Mesothelial cell of epicardium (in vitro differentiated cells): ENCODE measurements at places on chromosomes 16 and 17.
A peak's percentile ranks its signal among the peaks of the same experiment; 100 is the strongest.

DNA sequence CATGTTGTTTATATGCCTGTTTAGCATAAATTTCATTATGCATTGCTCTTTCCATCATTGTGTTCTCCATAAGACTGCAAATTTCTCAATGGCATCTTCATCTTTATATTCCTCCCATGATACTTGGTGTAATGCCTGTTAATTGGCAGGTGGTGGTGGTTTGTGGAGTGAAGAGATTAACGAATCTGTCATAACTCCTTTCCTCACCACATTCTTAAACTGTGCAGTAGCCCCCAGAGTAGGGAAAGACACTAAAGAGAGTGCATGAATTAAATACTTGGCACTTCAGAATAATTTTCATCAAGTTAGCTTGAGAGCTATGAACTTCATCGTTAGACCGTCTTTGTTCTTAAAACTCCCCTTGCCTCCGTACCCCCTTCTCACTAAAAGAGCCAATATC, 329.7 kb downstream of the HS3ST3B1 start:
- DNase-seq = no peak

GRCh38 chr16:67951485-67951884, 7.6 kb upstream of the LCAT start:
- DNase-seq = no peak

GRCh38 chr17:11205659-11206058, 35.4 kb upstream of the SHISA6 start:
- DNase-seq = no peak

GRCh38 chr16:11097094-11097786, 152.9 kb downstream of the CLEC16A start:
- no peak for DNase-seq

DNA sequence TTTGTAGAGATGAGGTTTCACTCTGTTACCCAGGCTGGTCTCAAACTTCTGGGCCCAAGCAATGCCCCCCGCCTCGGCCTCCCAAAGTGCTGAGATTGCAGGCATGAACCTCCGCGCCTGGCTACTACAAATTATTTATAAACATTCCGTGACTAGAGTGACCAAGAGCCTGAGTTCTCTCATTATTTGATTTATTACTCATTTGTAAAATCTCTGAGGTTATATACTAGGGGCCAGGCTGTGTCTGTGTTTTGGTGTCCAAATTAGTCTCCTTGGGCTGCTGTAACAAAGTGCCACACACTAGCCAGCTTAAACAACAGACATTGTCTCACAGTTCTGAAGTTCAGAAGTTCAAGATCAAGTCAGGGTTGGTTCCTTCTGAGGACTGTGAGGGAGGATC, 70.8 kb upstream of the ELAC2 start:
- DNase-seq = no peak

DNA sequence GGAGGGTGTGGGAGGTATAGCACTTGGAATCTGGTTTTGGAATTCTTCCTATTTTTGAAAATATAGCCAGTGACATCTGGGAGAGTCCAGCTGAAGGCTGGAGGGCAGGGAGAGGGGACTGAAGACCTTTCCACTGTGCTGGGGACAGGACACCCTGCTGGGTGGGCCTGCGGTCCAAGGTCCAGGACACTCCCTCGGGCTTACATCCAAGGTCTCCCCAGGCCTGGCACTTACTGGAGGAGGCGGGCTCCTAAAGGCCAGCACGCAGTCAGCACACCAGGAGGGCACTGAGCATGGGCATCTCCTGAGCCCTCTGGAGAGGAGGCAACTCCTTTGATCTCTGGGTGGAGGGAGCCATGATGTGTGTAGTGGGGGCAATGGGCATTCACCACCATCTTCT, 35.5 kb upstream of the ETV4 start:
- no peak for DNase-seq

DNA sequence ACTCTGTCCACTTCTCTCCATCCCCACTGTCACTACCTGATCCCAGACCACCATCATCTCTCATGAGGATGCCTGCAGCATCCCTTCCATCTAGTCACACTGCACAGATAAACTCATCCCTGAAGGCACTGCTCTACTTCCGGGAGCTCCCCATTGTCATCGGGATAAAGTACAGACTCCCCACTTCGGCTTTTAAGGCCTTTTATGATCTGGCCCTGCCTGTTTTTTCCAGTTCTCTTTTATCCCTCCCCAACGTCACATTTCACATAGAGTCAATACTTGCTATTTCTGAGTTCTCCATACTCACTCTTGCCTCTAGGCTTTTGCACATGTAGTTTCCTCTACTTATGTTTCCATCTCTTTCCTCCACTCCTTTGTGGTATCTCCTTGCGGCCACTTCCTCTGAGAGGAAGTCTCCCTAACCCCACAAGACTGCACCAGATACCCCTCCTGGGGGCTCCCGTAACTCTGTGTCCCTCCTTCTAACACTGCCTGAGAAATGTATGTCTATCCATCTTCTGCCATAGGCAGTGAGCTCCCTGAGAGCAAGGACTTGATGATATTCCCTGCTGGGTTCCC, 66.9 kb downstream of the COPRS start:
- no peak for DNase-seq

DNA sequence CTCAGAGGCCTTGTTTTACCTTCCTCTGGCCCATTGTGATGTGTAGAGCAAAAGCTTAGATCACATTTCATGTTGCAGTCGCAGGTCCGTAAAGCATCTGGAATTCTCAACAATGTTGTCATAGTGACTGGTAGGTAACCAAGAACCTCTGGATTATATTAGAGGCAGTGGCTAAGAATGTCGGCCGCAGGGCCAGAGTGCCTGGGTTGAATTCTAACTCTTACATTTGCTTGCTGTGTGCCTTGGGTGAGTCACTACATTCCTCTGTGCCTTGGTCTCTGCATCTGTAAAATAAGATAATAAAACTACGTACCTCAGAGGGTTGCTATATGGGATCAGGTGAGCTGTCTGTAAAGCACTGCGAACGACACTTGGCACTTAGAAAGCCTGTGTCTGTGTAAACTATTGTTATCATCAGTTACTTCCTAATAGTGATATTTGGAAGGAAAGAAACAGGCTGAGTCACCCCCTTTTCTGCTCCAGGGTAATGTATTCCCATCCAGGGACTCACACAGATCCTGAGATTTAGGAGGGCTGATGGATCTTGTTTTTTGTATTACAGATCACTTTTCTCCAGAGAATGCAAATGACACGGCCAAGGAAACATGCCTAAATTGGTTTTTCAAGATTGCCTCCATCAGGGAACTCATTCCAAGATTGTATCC, 52.2 kb downstream of the VPS35L start:
- DNase-seq = no peak

DNA sequence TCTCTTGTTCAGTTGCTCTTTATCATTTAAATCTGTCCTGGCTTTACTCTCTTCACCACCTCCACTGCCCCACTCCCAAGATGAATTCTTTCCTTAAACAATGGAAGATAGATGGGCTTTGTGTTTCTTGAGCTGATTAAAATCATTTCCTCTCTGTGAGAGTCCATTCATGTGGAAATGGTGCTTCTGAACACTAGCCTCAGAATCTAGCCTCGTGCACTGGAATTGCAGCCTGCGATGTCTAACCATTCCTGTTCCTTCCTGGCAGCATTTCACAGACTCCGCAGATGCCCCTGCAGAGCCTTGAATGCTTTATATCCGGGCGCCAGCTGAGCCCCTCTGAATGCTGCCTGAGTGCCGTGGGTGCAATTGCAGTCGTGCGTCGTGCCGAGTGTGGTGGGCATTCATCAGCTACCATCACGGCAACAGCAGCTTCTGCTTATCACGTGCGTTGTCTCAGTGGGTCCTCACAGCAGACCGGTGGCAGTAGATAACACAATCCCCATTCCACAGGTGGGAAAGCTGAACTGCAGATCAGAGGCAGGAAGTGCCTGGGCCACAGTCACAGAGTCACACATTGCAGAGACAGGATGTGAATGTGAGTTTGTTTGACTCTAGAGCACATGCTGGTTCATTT, 172.8 kb upstream of the WSCD1 start:
- no peak for DNase-seq

GRCh38 chr16:54647725-54648221, 282.9 kb upstream of the IRX5 start:
- no peak for DNase-seq

- no peak for DNase-seq
Observed at GRCh38 chr17:78879635-78880186, 23.3 kb downstream of the CEP295NL start.

DNA sequence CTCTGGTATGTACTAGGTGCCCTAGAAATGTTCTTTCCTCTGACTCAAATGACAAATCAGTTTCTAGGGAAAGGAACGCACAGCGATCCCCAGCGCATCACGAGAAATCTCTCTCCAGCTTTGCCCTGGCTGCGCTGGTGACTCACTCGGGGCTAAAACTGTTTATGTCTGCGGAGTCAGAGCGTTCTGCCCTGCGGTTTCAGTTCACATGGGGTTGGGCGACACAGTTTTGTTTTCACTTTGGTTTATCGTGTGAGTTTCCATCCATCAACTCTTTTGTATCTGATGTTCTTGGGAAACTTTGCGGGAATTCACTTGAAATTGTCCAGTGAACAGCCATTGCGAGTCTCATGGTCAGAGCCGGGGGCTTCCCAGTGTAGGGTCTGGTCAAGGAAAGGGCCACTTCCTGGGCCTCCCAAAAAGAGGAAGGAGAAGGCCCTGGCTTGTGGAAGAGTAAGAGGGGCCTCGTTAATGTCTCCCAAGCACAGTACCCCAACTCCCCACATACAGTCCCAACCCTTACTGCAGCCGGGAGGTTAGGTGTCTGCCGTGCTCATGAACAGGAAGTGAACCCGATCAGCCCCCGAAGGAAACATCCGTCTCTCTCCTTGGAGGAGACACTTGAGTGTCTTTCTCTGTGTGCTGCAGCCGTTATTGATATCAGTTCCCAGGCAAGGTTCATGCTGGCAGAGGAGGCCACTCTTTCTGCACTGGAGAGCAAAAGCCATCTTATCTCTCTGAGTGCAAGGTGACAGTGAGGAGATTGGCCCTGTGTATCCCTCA, 643.2 kb downstream of the WWOX start:
- DNase-seq = no peak

DNA sequence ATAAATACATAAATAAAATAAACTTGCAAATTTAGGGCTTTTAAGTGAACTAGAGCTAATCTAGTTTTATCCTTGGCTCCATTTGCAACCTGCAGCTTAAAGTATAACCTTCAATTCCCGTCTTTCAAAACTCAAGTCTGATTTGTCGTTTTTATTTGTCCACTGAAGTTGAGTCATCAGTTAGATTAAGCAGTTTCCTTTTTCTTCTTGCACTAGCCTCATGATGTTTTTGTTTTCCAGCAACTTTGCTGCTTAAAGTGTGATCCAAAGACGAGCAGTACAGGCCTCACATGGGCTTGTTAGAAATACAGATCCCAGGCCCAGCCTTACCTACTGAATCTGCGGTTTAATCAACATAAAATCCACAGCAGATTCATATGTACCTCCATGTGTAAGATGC, 13.8 kb downstream of the ARSG start:
- DNase-seq = no peak

GRCh38 chr16:85252461-85252860, 140.2 kb upstream of the CIBAR2 start:
- DNase-seq = no peak

GRCh38 chr17:42985225-42985624, 4.9 kb downstream of the RUNDC1 start:
- DNase-seq = no peak

- DNase-seq = no peak
Observed at GRCh38 chr16:5025171-5025632, 8.5 kb downstream of the NAGPA start.

- no peak for DNase-seq
Observed at GRCh38 chr17:78528541-78528940, 48.7 kb downstream of the DNAH17 start.

DNA sequence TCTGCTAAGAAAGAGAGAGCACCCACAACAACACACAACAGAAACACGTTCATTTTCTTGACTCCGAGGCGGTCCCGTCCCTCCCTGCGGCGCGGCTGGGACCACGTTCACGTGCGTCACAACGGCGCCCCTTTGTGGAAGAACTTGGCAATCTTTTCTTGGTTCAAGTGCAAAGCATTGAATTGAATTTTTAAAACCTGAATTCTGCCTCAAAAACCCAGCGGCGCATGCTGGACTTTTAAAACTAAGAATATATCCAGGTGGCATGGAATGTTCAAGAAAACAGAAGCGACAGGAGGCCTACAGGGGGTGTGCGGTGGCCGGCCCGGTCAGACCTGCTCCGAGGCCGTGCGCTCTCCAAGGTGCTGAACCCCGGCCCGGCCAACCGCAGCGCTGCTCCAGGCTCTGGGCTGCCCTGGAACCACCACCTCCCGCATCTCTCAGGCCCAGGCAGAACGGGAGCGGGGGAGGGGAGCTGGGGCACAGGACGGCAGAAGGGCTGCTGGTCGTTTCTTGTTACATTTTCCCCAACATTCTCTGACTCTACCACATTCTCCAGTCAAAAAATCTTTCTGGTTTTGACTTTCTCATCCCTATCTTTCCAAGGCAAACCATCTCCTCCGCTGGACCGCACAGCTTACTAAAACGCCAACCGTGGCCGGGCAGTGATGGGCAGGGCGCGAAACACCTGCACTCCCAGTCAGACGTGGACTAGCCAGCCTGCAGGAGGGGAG, 3.4 kb upstream of the HEXD start:
- peak; percentile 88 for DNase-seq

DNA sequence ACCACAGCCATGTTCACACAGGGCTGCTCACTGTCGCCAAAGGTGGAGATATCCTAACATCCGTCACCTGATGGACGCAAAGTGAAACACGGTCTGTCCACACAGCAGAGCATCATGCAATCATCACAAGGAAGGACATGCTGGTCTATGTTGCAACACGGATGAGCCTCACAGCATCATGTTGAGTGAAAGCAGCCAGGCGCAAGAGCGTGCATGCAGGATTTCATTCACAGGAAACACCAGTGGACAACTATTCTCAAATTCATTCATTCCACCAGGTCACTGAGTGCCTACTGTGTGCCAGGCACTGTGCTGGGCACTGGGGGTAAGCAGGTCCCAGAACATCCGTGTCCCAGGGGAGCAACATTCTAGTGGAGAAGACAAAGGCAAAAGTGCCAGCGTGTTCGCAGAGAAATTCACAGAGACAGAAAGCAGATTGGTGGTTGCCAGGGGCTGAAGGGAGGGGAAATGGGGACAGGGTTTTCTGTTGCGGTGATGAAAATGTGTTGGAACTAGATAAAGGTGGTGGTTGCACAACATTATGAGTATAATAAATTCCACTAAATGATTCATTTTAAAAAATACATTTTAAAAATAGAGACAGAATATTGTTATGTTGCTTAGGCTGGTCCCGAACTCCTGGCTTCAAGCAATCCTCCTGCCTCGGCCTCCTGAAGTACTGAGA, 22.7 kb upstream of the KCNJ12 start:
- DNase-seq = no peak

DNA sequence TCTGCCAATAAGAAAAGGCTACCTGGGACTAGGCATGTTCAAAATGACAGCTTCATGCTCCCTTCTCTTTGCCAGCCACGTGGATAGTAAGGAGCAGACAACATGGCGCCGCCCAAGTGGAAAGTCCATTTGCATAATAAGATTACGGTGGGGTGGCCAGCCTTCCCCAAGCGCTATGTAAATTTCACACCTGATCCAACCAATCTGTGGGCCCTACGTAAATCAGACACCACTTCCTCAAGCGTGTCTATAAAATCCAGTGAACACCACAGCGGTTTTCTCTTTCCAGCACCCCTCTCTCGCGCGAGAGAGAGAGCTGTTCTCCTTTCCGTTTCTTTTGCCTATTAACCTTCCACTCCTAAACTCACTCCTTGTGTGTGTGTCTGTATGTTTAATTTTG, 140.3 kb upstream of the ERCC4 start:
- no peak for DNase-seq
